Activated T-helper 9 cell treated with anti-CD3 and anti-CD28 coated beads, Interleukin-2, amount 50 U/mL, for 16 hours (primary cell): ENCODE measurements at places on chromosomes 13 and 19.

DNA sequence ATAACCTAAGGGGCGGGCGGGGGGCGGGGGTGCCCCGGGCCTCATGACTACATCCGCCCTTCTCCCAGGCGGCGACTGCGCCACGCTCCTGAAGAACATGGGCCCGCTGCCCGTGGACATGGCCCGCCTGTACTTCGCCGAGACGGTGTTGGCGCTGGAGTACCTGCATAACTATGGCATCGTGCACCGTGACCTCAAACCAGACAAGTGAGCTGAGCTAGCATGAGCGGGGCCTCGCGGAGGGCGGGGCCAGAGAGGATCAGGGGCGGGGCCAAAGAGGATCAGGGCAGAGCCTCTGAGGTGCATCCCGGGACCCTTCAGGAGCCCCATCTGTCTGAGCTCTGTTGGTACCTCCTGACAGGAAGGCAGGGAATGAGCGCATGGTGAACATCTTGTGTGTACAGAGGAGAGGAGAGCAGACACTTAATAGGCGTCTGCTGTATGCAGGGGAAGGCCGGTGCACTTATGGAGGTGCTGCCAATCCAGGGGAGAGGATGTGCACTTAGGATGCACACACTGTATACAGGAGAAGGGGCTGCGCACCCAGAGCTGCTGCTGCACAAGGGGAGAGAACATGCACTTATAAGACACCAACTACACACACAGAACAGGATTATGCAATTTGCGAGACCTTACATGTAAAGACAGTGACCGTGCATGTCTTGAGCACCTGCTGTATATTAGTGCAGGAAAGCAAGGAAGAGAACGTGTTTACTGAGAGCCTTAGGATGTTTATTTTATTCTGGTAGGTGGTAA, 20.9 kb upstream of the PIK3R2 start:
- DNase-seq: no peak

DNA sequence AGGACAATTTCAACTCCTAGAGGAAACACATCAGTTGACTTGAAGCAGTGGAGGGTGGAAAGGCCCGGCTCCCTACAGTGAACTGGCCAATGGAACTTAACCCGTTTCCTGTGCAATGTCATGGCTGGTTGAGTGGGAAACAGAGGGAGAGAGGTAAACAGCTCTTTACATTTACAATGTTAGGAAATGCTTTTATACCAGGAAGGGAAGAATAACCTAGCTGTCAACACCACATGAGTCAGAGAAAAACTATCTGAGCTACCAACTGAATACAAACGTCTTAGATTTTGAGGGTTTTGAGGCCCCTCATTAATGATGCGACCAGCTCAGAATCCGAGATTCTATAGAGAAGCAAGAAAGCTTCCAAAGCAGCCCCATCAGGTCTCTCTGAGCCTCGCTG, 36.7 kb downstream of the CARD8 start:
- no peak for DNase-seq

DNA sequence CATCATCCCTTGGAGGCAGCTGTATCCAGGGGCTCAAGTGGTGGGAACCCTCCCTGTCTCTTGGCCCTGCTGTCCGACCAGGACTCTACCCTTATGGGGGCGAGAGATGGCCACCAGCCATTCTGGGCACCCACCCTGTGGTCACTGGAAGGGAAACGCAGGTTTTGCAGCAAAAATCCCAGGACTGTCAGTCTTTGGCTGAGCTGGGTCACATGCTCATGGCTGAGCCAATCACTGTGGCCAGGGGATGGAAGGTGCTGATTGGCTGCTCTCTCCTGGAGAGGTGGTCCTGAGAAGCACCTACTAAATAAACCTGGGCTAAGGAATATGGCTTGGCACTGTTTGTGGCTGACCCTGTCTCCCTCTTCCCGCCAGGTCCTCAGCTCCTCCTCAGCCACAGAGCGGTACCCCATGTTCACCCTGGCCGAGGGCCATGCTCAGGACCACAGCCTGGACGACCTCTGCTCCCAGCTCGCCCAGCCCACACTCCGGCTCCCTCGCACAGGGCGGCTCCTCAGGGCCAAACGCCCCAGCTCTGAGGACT, 8.9 kb downstream of the ATG4D start:
- DNase-seq: no peak

DNA sequence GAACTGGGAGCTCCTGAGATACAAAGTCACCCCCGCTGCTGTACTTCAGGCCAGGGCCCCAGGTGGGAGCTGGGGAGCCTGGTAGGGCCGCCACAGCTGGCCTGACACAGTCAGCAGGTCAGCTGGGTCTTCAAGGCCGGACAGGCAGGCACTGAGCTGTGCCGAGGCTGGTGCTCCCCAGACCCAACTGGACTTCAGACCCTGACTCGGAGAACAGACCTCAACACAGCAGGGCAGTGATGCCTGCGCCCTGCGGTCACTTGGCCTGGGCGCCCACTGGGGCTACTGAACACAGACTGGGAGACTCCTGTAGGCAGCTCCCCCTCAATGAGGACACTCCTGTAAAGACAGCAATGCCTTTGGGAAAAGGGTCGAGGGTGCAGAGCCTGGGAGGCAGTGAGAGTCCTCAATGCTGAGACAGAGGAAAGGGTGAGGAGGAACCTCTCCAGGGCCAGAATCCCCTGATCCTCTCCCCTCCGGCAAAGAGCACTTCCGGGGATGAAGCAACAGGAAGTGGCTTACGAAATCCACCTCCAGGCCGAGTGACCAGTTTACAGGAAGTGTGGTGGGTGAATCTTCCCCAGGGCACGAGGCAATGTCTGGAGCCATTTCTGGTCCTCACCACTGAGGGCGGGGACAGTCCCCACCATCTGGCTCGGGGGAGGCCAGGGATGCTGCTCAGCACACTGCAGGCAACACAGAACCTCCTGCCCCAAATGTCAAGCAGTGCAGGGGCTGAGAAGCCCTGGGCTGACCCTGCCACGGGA, 40.8 kb upstream of the ISYNA1 start:
- peak; percentile 41 for DNase-seq

DNA sequence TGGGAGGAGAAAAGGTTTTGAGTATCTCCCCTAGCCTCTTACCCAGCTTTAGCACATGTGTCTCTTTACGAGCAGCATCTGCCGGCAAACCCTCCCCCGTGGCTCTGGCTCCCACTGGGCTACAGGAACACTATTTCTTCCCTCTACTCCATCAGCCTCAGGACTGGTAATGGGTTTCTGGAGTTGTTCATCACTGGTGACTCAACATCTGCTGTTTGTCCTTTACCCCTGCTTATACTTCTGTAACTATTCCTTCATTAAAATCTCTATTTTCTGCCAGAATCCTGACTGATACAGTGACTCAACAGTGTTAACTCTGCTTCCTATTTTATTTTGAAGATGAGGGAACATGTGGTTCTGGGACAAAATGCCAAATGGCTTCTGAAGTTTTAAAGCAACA, 437.3 kb upstream of the HTR2A start:
- DNase-seq: no peak

DNA sequence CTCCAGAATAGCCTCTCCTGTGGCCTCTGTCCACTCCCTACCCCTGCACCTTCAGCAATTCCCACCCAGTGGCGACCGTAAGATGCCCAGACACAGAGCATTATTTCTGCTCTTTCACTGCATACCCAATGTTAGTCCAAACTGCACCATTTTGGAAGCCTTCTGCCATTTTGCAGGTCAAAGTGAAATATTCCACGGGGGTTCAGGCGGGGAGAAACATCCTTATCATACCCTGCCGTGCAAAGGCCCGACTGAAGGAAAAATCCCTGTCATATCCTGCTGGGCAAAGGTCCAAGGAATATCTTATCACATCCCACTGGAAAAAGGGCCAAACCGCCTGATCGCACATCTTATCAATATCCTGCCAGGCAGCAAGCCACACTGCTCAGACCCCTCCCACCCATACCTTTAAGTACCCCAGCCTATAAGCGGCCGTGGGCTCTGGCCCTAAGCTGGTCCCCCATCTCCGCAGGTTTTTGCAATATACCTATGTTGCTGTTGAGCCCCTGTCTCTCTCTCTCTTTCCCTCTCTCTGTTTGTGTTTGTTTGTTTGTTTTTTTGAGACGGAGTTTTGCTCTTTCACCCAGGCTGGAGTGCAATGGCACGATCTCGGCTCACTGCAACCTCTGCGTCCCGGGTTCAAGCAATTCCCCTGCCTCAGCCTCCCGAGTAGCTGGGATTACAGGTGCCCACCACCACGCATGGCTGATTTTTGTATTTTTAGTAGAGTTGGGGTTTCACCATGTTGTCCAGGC, 18.2 kb downstream of the CLEC11A start:
- DNase-seq: no peak

DNA sequence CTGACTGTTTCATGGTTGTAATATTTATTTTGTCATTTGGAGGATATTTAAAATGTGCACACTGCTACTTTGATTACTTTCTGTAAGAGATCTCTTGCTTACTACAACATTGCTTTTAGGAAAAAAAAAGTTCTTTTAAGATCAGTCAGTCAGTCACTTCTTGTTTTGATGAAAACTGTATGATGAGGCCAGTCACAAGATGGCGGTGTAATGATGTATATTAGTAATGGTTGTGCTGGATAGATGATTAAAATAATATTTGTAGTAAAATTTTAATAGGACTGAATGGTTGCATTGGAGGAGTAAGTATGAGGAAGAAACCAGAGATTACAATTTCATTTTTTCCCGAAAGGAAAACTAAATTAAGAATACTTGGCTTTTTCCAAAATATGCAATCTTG, 2411.1 kb downstream of the PCDH9 start:
- no peak for DNase-seq

- no peak for DNase-seq
Observed at GRCh38 chr19:5977222-5977784, 637 bp downstream of the RANBP3 start.

GRCh38 chr13:41588899-41589298, 131.5 kb downstream of the RGCC start:
- no peak for DNase-seq

- DNase-seq: no peak
Observed at GRCh38 chr19:31803835-31804446, 454.7 kb upstream of the TSHZ3 start.

- DNase-seq: no peak
Observed at GRCh38 chr13:73433890-73434289, 375.1 kb downstream of the KLF5 start.

DNA sequence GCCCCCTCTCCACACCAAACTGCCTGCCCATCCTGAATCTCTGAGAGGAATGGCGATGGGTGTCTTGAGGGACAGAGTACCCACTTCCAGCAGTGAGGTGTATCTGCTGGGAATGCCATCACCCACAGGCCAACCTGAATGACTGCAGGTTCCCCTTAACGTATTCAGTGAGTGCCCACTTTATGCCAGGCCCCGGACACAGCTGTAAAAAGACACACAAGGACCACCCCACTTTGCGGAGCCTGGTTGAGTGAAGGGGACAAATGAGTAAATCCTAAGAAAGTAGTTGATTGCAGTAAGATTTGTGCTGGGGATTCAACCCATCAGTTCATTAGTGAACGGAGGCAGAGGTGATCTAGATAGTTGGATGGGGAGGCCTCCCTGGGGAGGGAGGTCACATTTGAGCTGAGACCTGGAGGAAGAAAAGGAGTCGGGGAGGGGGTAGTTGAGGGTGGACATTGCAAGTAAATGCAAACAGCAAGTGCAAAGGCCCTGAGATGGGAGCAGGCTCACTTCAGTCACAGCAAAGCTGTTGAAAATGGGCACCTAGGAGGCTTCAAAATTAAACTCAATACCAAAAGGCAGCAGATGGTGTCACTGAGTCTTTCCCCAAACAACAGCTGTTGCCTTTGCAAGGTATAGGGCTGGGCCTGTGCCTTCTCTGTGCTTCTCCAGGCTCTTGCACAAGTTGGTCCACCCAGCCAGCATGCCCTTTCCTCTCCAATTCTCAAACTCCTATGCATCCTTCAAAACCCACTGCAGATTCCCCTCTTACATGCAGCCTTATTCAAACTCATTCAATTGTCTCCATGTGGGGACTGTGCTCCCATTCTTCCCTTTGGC, 4.3 kb downstream of the GDF15 start:
- no peak for DNase-seq

DNA sequence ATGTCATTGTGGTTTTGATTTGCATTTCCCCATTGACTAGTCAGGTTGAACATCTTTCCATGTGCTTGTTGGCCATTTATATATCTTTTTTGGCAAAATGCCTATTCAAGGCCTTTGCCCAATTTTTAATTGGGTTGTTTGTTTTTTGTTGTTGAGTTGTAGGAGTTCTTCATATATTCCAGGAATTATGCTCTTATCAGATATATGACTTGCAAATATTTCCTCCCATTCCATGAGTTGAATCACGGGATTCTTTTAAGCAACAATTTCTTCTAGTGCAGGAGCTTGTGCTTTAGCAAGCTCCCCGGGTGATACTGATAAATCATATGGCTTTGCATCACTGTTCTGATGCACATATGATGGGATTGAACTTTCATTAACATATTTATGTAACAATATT, 47.0 kb upstream of the FLT1 start:
- no peak for DNase-seq

- no peak for DNase-seq
Observed at GRCh38 chr13:108834193-108834592, 204.8 kb downstream of the MYO16 start.

DNA sequence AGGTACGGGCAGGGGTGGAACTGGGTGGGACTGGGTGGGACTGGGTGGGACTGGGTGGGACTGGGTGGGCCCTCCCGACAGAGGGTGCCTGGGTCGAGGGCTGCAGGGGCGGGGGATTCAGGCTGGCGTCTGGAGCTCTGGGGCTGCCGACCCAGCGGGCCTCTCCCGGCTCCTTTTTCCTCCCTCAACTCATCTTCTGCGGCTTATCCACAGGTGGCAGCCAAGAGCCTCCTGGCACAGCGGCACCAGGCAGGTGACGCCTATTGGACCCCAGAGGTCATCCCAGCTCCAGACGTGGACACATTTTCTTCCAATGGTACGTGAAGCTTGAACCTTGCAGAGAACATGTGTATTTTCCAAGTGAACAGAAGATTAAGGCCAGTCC, 533 bp downstream of the ZNF544 start:
- no peak for DNase-seq

DNA sequence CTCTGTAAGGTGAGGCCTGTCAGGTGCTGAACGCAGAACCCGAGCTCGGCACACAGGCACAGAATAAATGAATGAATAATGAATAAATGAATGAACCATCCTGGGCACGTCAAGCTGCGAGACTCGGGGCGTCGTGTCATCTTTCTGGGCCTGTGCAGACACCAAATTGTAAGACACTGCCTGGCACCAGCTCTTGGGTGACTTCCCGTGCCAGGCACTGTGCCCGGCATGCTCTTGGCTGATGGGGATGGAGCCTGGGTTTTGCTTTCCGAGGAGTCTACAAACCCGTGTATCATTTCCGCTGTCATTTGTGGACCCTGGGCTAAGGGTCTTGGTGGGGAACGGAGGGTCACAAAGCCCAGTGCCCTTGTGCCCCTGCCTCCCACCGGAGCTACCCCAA, 43.9 kb downstream of the CELF5 start:
- DNase-seq: no peak

GRCh38 chr13:51036418-51036817, 74.7 kb downstream of the C13orf42 start:
- DNase-seq: no peak

DNA sequence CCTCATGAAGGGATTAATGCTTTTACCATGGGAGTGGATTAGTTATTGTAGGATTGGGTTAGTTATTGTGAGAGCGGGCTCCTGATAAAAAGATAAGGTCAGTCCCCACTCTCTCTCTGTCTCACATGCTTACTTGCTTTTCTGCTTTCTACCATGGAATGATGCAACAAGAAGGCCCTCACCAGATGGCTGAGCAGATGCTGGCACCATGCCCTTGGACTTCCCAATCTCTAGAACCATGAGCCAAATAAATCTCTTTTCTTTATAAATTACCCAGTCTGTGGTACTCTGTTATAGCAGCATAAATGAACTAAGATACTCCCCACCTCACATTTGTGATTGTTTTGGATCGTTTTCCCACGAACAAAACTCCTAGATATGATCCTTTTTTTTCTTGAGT, 353.8 kb downstream of the DNAJC15 start:
- no peak for DNase-seq

GRCh38 chr13:95239283-95239682, 62.0 kb downstream of the ABCC4 start:
- DNase-seq: no peak
